ENCODE measurements at places on chromosomes 1 and 21. TPM values are rescaled to one million over a fixed set of nuclear protein-coding genes. Genes with fewer than 3 reads are reported as not detected.

Gene GBP7
- total RNA-seq = not detected

Gene OR10J1
- not detected for total RNA-seq

Gene TMPRSS3
- not detected for total RNA-seq

Gene PRRX1
- total RNA-seq = 134 TPM

Gene PTGS2
- total RNA-seq = 4.1 TPM

Gene UTS2
- not detected for total RNA-seq

Gene FBLIM1
- total RNA-seq = 10.7 TPM
